ENCODE measurements at places on chromosomes 6 and 20. TPM values are rescaled to one million over a fixed set of nuclear protein-coding genes. Genes with fewer than 3 reads are reported as not detected.

The MOG gene
- not detected for total RNA-seq

The PDE10A gene
- total RNA-seq = 27.3 TPM

The DPPA5 gene
- not detected for total RNA-seq

The TMEM242 gene
- 7.6 TPM for total RNA-seq

The BMP2 gene
- 0.30 TPM for total RNA-seq

The PAK5 gene
- not detected for total RNA-seq

The RUNX2 gene
- 1.3 TPM for total RNA-seq

The STK4 gene
- 13.4 TPM for total RNA-seq

The TFAP2D gene
- total RNA-seq = not detected

The DZANK1 gene
- 2.7 TPM for total RNA-seq

The TDRD6 gene
- not detected for total RNA-seq

The TSBP1 gene
- not detected for total RNA-seq

The TMC2 gene
- not detected for total RNA-seq

The DDR1 gene
- total RNA-seq = 54.3 TPM

The PLEKHG1 gene
- total RNA-seq = 0.68 TPM
